Neural cell (in vitro differentiated cells): ENCODE measurements at places on chromosomes 5 and 9. TPM values are rescaled to one million over a fixed set of nuclear protein-coding genes. Genes with fewer than 3 reads are reported as not detected.

Gene PSD2
- 33.4 and 38.6 TPM in 2 replicates for polyA plus RNA-seq

Gene SPINK13
- polyA plus RNA-seq, result not detected in 2 replicates

Gene TUSC1
- polyA plus RNA-seq, result 2.5 and 3.8 TPM in 2 replicates

Gene RNF183
- not detected in 2 replicates for polyA plus RNA-seq

Gene TEX48
- polyA plus RNA-seq, result not detected in 2 replicates

Gene ELOVL7
- 2.7 and 3.9 TPM in 2 replicates for polyA plus RNA-seq

Gene SLC4A9
- polyA plus RNA-seq, result not detected in 2 replicates
